ENCODE measurements at places on chromosomes 5 and 9.

DNA sequence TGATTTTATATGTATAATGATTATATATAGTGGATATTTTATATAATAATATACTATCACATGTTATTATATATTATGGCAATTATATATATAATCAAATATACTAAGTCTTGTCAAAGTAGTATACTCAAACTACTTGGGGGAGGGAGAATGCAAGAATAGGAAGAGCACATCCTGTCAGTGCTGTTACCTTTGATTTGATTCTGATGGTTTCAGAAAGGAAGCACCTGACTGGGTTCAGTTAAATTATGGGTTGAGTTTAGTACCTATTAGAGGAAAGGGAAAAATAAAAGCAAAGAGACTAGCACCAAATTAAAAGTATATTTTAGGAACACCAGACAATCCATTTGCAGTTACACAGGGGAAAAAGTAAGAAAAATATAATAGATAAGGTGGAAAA lies 107.6 kb downstream of the GRIA1 start:
- DNase-seq = no peak

GRCh38 chr9:122051351-122052321 lies 41.5 kb downstream of the TTLL11 start:
- peak; percentile 31 for DNase-seq

- DNase-seq = no peak
Observed at GRCh38 chr5:108703313-108703712, 44.4 kb upstream of the FER start.

DNA sequence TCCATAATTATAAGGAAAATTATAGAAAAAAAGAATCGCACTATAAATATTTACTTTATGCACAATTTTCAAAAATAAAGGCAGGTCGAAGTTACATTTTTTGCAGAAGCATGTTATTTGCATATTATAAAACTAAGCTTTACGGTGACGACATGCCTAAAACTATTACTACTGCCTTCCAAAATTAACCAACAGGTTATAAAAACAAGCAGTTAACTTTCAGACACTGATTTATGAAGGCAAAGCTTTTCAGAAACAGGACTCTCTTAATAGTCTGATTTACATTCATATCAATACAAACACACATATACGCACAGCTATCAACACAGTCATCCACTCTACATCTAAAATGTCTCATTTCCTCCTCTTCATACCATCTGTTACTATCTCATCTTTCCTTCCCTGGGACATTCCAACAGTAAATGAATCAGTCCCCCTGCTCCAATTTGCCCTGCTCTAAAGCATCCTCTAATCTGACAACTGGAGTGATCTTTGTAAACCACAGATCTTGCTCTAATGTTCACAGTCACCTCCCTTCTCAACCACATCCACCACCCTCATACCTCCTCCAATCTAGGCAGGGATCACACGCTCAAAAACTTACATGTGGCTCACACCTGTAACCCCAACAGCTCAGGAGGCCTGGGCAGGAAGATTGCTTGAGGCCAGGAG lies 21.6 kb downstream of the FBXW11 start:
- peak; percentile 39 for DNase-seq

DNA sequence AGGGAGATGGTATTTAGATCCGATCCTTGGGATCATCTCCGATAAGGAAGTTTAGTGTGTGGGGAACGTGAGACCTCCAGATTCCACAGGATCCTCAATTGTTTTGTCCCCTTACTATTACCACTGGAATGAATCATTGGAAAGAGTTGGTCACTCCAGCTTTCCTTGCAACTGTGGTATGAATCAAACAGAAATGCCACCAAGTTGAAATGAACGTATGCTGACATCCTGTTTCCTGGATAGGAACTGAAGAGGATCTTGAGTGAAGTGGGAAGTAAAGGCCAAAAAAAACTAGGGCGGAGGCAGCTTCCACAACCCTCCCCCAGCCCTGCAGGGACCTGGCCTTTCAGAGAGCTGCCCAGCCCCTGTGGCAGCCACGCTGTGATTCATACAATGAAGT lies 23.9 kb downstream of the IRX1 start:
- DNase-seq = no peak

DNA sequence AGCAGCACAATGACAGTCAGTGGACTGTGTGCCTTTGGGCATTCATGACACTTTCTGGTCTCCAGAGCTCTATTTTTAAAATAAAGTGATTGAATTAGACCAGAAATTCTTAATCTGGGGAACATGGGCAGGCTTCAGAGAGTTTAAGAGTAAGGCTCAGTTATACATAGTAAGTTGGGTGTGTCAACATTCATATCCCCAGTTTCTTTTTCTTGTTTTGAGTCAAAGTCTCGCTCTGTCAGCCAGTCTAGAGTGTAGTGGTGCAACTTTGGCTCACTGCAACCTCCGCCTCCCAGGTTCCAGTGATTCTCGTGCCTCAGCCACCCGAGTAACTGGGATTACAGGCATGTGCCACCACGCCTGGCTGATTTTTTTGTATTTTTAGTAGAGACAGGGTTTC lies 13.7 kb upstream of the KIF4B start:
- DNase-seq = no peak

- DNase-seq = no peak
Observed at GRCh38 chr9:10052181-10052580, 560.6 kb downstream of the PTPRD start.

DNA sequence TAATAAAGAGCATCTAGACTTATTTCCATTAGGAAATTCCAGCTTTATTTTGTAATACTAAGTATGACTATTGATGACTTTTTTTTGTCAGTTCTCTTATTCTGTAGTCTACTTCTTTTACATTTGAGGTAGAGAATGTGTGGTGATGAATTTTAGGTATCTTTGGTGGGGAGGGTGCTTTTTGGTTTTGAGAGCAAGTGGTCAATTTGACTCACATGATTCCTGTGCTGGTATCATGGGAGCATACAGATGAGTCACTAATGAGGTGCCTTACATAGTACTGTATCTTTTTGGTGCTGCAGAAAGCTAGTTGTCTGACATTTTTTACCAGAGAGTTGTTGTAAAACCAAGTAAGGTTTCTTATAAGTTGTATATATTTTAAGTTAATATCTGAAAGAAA lies 35.3 kb downstream of the ERBIN start:
- DNase-seq = peak; percentile 24

DNA sequence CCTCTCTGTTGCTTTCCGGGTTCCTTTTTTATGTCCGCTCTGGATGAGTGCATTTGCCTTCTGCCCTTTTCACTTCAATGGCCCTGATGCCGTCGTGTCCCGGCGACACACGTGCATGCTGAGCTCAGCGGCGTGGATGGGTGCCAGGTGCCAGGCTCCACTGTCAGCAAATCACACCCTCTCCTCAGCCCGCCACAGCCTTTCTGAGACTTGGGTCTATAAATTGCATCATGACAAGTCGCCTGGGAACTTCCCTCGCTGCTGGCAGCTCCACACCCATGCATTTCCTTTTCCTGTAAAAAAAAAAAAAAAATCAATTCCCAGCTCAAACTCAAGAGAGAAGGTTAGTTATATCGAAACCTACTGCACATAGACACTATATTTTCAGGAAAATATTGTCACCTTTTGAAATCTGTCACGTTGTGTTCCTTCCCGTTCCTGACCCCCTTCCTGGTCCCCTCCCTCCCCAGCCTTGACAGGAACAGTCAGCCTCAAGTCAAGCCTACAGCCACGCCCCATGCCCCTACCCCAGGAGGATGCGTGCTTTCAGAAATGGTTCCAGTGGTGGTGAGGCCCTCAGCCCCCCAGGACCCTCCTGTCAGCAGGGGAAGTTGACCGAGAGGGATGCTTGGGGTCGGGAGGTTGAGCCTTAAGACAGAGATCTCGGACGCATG lies 110.3 kb upstream of the PTCH1 start:
- no peak for DNase-seq

DNA sequence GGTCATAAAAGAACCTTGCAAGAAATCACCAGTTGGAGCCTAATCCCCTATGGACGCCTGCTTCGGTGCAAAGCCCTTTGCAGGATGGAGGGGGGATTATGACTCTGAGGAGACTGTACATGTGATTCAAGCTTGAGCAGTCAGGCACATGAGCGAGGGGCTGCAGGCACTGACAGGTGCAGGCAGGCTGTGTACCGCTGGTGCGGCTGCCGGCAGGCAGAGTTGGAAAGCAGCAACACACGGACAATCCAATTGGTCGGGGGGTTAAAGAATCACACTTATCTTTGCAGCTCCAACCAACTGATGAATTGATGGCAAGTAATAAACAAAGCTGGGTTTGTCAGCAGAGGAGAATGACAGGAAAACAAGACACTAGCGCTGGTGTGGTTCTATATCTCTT lies 5.7 kb downstream of the WHRN start:
- DNase-seq = no peak

GRCh38 chr5:161333194-161333880 lies 213.2 kb downstream of the GABRB2 start:
- no peak for DNase-seq

- no peak for DNase-seq
Observed at GRCh38 chr5:10726913-10727517, 34.0 kb downstream of the DAP start.

GRCh38 chr5:52015760-52016159 lies 632.5 kb downstream of the ISL1 start:
- no peak for DNase-seq

DNA sequence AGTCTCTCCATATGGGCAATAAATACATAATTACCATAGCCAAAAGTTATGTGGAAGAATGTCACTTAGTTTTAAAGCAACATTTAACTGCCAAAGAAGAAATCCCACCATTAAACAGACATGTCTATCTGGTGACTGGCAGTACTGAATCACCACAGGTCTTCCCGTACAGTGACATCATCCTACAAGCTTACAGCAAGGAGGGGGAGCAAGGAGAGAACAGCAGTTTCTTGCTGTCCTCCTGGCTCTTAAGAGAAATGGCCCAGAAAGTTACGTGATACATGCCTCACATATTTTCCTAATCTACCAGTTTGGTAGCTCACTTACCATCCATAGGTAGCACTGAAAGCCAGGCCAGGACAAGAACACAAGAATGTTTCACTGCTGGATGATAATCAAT lies 671.0 kb downstream of the DMRTA1 start:
- no peak for DNase-seq

GRCh38 chr5:37637165-37637845 lies 202.5 kb downstream of the GDNF start:
- peak; percentile 83 for DNase-seq

- peak; percentile 91 for DNase-seq
Observed at GRCh38 chr5:111968459-111968858, 211.5 kb upstream of the NREP start.

DNA sequence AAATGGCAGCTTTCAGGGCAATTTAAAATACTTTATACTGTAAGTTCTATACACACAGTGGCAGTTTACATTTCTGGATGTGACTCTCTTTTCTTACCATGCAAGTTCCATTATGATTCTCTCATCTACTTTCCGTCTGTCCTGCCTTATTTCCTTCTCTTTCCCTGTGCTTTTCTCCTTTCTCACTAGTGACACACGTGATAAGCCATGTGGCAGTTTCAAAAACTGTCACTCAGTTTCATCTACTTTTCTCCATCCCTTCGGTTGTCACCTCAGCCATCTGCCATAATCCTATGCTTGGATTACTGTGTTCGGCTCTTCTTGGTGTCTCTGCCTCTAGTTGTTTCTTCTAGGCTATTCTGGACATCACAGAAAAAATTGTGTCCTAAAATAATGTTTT lies 46.8 kb upstream of the ATG10 start:
- DNase-seq = no peak

- DNase-seq = no peak
Observed at GRCh38 chr9:35646153-35646532, 4.6 kb downstream of the SIT1 start.

DNA sequence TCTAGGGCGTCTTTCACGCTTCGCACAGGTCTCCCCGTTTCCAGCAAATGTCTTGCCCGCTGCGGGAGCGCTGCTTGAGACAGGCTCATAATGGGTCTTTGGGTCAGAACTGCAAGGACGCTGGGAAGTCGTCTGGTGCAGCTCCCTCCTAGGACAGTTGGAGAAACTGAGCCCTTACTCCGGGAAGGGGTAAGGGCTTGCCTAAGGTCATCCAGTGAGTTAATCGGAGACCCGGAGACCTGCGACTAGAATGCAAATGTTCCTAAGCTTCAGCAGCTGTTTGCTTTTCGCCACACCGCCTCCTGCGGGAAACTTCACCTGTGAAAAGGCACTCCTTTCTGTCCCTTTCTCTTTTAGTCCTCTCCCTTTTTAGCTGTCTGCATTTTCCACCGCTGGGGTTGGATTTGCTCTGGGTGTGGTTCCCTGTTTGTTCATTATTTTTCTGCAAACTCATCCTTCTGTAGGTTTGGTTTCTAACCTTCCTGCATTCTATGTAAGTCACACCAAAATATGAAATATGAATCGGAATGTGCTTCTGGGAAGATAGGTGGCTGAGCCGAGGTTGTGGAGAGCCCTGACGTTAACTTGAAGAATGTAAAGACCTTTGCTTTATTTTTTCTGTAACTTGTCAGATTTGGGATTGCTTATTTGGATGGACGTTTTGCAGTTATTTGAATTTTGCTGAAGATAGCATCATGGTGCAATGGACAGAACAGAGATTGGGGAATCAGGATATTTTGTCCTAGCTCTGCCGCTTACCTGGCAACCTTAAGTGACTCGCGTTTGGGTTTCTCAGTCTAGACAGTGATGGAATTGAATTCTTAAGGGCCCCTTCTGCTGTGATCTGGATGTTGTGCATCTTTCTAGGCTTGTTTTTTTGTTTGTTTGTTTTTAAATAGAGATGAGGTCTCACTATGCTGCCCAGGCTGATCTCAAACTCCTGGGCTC lies 909 bp downstream of the SLC36A1 start:
- DNase-seq = peak; percentile 18

DNA sequence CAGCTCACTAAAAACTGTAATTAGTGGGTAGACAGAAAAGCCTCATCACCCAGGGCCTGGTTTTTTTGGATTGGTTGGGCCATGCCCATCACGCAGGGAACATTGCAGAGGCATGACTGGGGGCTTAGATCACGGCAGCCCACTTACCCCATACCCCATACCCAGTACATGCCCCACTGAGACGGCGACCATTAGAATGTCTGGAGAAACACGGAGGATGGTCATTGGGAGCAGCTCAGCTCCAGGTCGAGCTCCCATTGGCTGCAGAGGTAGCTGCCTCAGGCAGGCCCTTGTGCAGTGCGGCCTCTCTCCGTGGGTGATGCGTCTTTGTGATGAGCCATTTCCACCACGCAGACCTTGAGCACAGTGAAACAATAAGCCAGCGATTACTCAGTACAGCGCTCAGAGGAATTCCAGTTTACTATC lies 204.0 kb downstream of the GADD45G start:
- no peak for DNase-seq

DNA sequence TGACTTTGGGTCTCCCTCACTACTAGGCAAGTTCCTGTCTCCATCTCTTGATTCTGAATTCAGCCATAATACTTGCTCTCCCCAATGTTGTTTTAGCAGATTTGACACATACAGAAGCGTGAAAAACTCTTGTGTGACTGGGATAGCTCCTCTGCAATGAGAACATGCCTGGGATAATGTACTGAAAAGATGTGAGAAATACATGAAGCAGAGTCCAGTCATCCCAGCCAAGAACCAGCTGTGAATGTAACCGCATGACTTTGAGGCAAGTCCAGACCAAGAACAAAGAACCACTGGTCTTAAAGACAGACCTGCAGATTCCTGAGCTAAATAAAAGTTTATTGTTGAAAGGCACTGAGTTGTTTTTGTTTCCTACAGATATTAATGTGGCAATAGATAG lies 135.0 kb downstream of the NMUR2 start:
- DNase-seq = no peak

GRCh38 chr9:105142406-105143135 lies 101.9 kb upstream of the SLC44A1 start:
- peak; percentile 61 for DNase-seq

- DNase-seq = no peak
Observed at GRCh38 chr5:178546675-178547033, 43.5 kb downstream of the COL23A1 start.

GRCh38 chr9:70480405-70480980 lies 66.0 kb upstream of the KLF9 start:
- peak; percentile 99 for DNase-seq

- no peak for DNase-seq
Observed at GRCh38 chr9:124843456-124844034, 9.7 kb upstream of the WDR38 start.

Measured in cardiac fibroblast (primary cell).